ENCODE measurements at places on chromosomes 16 and 17. TPM values are rescaled to one million over a fixed set of nuclear protein-coding genes. Genes with fewer than 3 reads are reported as not detected.
A peak's percentile ranks its signal among the peaks of the same experiment; 100 is the strongest.

Gene NKD1
- total RNA-seq = 43.2 TPM

Gene AARS1
- 123 TPM for total RNA-seq

Gene XAF1
- 2.1 TPM for total RNA-seq

Gene WFIKKN2
- total RNA-seq = 1.7 TPM

Gene LLGL1
- total RNA-seq = 61.2 TPM

Gene TBC1D28
- not detected for total RNA-seq

Gene KRT40
- 2.3 TPM for total RNA-seq

Gene ZNF624
- total RNA-seq = 9.1 TPM

Gene P2RX5
- 0.69 TPM for total RNA-seq

Gene PNMT
- 5.4 TPM for total RNA-seq

GRCh38 chr16:59336136-59336695, 602.1 kb upstream of the GOT2 start:
- no peak for DNase-seq
- H3K27me3 ChIP-seq = peaks cover 7% of the 10 kb centered on the region
- no peaks in the 10 kb centered on the region for H3K4me1 ChIP-seq
- H3K4me3 ChIP-seq = no peak overlapping the region

DNA sequence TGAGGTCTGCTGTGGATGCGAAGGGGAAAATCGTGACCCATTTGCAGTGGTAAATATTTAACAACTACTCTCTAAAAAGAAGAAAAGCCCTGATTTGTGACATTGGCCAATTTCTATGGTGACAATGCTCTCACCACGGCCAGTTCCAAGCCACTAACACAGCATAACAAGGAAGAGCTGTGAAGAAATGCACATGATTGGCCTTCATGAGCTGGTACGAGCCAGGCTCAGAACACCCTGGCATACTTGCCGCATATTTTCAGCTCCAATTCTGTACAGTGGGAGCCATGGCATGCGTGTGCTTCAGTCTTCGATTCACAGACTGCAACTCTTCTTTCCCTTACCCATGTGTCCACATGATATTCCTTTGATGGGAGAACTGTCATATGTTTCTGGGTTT, 363.9 kb upstream of the CDH5 start:
- peaks cover 14% of the 10 kb centered on the region for H3K27me3 ChIP-seq
- H3K4me3 ChIP-seq = no peak overlapping the region
- H3K4me1 ChIP-seq = no peaks in the 10 kb centered on the region
- no peak overlapping the region for H3K27ac ChIP-seq
- H3K36me3 ChIP-seq = no peaks in the 10 kb centered on the region

- H3K4me1 ChIP-seq = no peaks in the 10 kb centered on the region
- H3K4me3 ChIP-seq = no peak overlapping the region
- H3K27me3 ChIP-seq = no peaks in the 10 kb centered on the region
- no peak for DNase-seq
- H3K36me3 ChIP-seq = no peaks in the 10 kb centered on the region
These were observed 12.2 kb downstream of the CD2BP2 start for GRCh38 chr16:30342751-30343490.

- DNase-seq = no peak
- no peaks in the 10 kb centered on the region for H3K27me3 ChIP-seq
- no peak overlapping the region for H3K4me3 ChIP-seq
- peaks cover 10% of the 10 kb centered on the region for H3K36me3 ChIP-seq
- H3K27ac ChIP-seq = no peak overlapping the region
These were observed 82.2 kb downstream of the ABCC6 start for GRCh38 chr16:16141141-16141540.

DNA sequence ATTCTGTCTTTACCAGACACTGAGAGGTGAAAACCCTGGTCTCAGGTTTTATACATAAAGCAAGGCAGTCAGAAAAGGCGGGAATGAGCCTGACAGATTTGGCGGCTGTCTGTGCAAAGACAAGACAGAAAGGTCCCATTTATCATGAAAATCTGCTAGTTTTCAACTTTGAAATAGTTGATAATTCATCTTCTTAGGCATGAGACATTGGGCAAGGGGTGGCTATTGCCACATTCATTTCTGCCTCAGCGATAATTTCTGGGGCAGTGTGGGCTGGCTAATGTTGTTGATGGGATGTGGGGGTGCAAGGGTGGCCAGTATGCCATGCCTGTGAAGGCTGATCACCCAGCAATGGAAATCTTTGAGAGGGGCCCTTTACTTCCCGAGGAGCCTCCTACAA, 173.8 kb upstream of the RPH3AL start:
- peaks cover 30% of the 10 kb centered on the region for H3K36me3 ChIP-seq
- H3K27me3 ChIP-seq = no peaks in the 10 kb centered on the region
- peaks cover 23% of the 10 kb centered on the region for H3K4me1 ChIP-seq
- DNase-seq = no peak
- H3K4me3 ChIP-seq = no peak overlapping the region

GRCh38 chr17:78144736-78145641, 1.2 kb upstream of the C17orf99 start:
- peaks cover 18% of the 10 kb centered on the region for H3K4me1 ChIP-seq
- peak overlapping the region; percentile 73 for H3K27ac ChIP-seq
- no peaks in the 10 kb centered on the region for H3K36me3 ChIP-seq
- no peak for DNase-seq
- H3K27me3 ChIP-seq = no peaks in the 10 kb centered on the region

DNA sequence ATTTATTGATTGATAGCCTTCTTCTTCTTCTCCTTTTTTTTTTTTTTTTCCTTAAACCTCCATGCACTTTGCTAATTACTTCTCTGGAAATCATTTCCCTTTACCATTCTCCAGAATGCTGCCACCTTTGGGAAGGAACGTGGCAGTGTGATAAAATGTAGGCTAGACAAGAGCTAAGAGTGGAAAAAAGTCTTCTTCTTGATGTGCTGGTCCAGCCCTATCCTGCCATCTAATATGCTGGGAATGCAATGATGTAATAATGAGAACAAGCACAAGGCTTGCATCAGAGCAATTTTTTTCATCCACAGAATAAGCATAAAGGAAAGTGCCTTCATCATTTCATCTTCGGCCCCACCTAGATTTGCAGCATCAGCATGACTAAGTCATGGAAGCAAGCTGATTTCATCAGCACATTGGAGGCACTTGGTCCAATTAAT, 128.7 kb upstream of the ZFHX3 start:
- no peak overlapping the region for H3K4me3 ChIP-seq
- DNase-seq = no peak
- peaks cover 15% of the 10 kb centered on the region for H3K27me3 ChIP-seq
- H3K4me1 ChIP-seq = peaks cover 49% of the 10 kb centered on the region
- no peaks in the 10 kb centered on the region for H3K36me3 ChIP-seq

DNA sequence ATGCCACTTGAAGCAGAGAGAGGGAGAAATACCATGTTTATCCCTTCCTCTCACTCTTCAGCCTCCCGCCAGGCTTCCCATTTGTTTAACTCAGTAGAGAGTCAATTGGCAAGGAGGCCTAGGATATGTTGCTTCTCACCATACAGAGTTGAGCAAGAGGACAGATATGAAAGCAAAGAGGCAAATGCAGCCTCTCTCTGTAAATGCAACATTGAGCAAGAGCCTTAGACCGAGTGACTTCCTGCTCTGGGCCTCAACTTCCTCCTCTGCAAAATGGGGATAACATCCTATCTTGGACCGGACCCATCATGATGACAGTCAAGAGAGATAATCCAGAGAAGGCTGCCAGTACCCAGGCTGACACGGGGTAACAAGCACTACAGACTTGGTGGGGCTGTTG, 36.8 kb downstream of the SOCS1 start:
- no peak overlapping the region for H3K4me3 ChIP-seq
- peaks cover 4% of the 10 kb centered on the region for H3K27me3 ChIP-seq
- no peak for DNase-seq

- peaks cover 7% of the 10 kb centered on the region for H3K4me1 ChIP-seq
- H3K27me3 ChIP-seq = peaks cover 29% of the 10 kb centered on the region
- no peak for DNase-seq
These were observed 394.0 kb downstream of the CA10 start for GRCh38 chr17:51764387-51764971.

DNA sequence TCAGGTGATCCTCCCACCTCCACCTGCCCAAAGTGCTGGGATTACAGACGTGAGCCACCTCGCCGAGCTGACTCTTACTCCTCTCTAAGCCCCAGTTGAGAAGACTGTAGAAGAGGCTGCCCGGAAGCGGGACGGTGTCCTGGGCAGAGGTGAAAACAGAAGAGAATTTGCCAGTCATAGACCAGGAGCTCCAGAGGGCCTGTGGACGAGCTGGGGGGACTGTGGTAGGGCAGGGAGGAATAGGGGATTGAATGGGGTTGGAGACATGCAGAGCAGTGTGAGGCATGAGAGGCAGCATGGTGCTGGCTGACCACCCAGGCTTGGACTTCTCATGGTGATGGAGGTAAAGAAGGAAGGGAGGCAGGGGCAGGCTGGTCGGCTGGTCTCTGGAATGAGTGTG, 17.1 kb upstream of the PHB1 start:
- no peak overlapping the region for H3K4me3 ChIP-seq
- H3K36me3 ChIP-seq = no peaks in the 10 kb centered on the region
- H3K27me3 ChIP-seq = peaks cover 21% of the 10 kb centered on the region

- H3K27me3 ChIP-seq = no peaks in the 10 kb centered on the region
- peaks cover 9% of the 10 kb centered on the region for H3K36me3 ChIP-seq
- peak overlapping the region; percentile 91 for H3K27ac ChIP-seq
- H3K4me3 ChIP-seq = peak overlapping the region; percentile 20
These were observed 41.5 kb downstream of the TK2 start for GRCh38 chr16:66508248-66508913.

GRCh38 chr17:33936764-33937163, 318.3 kb upstream of the CCL2 start:
- no peak for DNase-seq
- peaks cover 16% of the 10 kb centered on the region for H3K27me3 ChIP-seq
- no peak overlapping the region for H3K4me3 ChIP-seq
- no peaks in the 10 kb centered on the region for H3K36me3 ChIP-seq
- H3K27ac ChIP-seq = no peak overlapping the region

- DNase-seq = no peak
- H3K36me3 ChIP-seq = no peaks in the 10 kb centered on the region
- peaks cover 10% of the 10 kb centered on the region for H3K27me3 ChIP-seq
These were observed 503.4 kb upstream of the PSMD7 start for GRCh38 chr16:73793260-73793659.

DNA sequence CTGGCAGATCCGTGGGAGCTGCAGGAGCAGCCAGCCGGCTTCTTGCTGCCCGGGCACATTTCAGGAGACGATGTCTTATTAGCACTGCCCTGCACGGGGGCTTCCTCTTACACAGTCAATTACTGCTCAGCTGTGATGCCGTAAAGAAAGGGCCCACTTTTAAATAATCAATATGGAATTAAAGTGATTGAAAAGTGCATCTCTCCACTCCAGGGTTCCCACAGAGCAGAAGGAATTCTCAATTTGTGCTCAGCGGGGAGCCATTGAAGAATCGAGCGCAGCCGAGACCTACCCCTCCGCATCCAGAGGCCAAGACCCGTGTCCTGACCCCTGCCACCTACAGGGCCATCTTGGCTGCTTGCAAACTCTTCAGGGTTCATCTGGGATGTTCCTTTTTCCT, 399.4 kb upstream of the C16orf82 start:
- DNase-seq = no peak
- peaks cover 26% of the 10 kb centered on the region for H3K4me1 ChIP-seq
- H3K36me3 ChIP-seq = no peaks in the 10 kb centered on the region
- no peak overlapping the region for H3K27ac ChIP-seq
- H3K27me3 ChIP-seq = peaks cover 36% of the 10 kb centered on the region

DNA sequence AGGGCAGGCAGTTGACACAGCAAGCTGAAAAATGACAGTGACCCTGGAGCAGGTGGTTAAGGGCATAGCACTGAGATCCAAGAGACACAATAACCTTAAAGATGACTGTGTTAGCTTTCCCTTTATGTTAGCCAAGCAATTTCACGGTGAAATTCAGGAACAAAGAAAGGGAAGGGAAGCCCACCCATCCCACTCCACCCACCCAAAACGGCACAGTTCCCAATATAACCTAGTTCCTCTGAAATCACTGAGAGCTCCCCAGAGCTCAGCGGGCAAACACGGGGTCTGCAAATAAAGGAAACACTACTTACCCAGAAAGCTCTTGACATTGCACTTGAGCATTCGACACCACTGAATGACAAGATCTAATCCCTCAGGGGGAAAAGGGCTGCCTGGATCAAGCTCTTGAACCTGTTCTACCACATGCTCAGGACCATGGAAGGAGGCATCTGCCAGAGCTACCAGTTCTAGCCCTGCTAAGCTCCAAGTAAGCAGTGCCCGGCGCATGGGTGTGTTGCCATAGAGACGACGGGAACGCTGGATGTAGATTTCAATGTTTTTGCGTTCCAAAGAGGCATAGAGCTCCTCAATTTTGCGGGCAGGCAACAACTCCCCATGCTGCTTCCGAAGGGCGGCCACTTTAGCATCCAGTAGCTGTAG, 10.6 kb downstream of the BLTP2 start:
- H3K27ac ChIP-seq = no peak overlapping the region
- DNase-seq = no peak
- peaks cover 50% of the 10 kb centered on the region for H3K36me3 ChIP-seq

DNA sequence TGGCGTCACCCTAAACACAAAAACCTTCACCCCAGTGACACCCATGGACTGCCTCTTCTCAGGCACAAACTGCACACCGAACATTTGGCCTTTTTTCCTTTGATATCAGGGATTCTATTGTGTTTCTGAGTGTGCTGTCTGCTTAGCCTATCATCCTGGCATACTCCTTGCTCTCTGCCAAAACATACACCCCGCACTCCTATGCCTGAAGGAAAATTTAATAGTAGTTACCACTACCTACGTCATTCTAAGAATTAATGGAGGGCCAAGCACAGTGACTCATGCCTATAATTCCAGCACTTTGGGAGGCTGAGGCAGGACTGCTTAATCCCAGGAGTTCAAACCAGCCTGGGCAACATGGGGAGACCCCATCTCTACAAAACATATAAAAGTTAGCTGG, 19.9 kb upstream of the SLFN13 start:
- no peak overlapping the region for H3K4me3 ChIP-seq
- no peaks in the 10 kb centered on the region for H3K36me3 ChIP-seq
- no peak for DNase-seq
- H3K4me1 ChIP-seq = no peaks in the 10 kb centered on the region

DNA sequence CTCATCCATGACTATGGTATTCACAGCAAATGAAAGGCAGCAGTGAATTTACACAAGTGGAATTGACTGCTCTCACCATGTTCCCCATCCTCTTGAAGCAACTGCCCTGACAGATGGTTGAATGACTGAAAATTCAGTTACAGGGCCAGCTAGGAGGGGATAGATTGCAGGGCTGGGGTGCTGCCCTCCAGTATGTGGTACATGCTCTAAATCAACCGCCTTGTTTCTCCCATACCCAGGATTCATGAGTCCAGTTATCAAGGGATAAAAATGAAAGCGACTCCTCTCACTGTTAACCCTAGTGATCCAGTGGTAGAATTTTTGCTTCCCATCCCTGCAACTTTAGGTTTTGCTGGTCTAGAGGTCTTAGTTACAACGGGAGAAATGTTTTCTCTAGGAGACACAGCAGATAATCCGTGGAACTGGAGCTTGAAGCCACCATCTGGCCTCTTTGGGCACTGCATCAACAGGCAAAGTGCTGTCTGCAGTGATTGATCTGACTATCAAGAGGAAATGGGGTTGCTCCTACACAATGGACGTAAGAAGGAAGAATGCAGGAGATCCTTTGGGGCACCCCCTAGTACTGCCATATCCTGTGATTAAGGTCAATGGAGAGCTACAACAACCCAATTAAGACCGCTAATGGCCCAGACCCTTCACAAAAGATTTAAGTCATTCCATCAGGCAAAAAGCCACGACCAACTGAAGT, 32.0 kb downstream of the SCPEP1 start:
- H3K27ac ChIP-seq = no peak overlapping the region
- H3K36me3 ChIP-seq = peaks cover 4% of the 10 kb centered on the region
- H3K4me1 ChIP-seq = peaks cover 13% of the 10 kb centered on the region
- no peak for DNase-seq
